Left forelimb (tissue), 1 donor: ENCODE measurements at places on chromosomes 2 and 18.

- DNase-seq = no peak
These were observed 345.5 kb downstream of the SETBP1 start for GRCh38 chr18:45026162-45026561.

DNA sequence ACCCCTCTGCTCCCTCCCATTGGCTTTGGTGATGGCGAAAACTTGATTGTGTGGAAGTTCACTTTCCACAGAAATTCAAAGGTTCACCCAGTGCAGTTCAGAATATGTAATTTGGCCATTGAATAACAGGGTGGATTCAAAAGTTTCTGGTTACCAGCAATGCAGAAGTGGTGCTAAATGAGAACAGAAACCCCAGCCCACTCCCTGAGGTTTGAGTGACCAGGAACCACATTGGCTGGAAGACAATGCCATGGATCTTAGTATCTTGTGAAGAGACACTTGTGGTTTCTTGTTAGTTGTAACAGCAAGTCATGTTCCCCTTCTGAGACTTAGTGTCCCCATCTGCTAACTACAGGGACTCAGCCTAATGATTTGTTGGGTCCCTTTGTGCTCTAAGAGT, 49.8 kb downstream of the QPCT start:
- no peak for DNase-seq

DNA sequence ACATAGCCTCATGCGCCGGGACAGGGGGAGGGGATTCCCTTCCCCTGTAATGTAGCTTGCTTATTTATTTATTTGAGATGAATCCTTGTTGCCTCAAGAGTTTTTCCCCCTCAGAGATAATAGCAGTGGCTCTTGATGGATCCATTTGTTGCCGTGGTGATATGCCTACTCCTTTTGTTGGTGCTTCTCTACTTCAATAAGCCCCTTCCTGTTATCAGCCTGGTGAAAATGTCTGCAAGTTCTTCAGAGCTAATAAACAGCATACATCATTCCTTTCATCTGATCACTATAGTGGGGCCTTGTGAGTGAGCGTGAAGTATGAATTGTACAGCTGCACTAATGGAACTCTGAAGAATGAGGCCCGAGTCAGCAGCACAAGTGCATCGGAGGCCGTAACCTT, 19.4 kb downstream of the FZD5 start:
- DNase-seq = no peak

GRCh38 chr2:96233880-96234316, 25.3 kb upstream of the STARD7 start:
- DNase-seq = no peak

- DNase-seq = no peak
These were observed 13.3 kb upstream of the C18orf32 start for GRCh38 chr18:49500201-49500921.
